ENCODE measurements at places on chromosomes 6 and 20.

- peak; percentile 21 for DNase-seq
These were observed 27.7 kb upstream of the LAMA4 start for GRCh38 chr6:112281821-112282615.

GRCh38 chr6:148446681-148447080 lies 104.0 kb downstream of the SASH1 start:
- DNase-seq, result no peak

DNA sequence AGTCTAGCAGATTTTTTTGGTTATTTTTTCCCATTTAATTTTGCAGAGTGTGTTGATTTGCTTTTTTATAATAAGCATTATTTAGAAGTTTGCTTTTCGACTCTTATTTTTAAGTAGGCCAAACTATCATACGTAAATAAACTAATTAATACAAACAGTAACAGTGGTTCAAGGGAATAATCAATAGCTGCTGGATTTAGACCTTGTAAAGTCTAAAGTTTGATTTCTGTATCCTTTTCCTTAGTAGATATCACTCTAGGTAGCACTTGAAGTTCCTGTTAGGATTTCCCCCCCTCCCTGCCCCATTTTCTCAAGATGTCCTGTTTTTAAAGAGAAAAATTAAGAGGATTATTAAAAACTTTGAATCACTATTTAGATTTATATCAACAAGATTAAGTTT lies 136.1 kb downstream of the B3GAT2 start:
- no peak for DNase-seq

GRCh38 chr6:108673153-108673552 lies 112.4 kb downstream of the FOXO3 start:
- no peak for DNase-seq

DNA sequence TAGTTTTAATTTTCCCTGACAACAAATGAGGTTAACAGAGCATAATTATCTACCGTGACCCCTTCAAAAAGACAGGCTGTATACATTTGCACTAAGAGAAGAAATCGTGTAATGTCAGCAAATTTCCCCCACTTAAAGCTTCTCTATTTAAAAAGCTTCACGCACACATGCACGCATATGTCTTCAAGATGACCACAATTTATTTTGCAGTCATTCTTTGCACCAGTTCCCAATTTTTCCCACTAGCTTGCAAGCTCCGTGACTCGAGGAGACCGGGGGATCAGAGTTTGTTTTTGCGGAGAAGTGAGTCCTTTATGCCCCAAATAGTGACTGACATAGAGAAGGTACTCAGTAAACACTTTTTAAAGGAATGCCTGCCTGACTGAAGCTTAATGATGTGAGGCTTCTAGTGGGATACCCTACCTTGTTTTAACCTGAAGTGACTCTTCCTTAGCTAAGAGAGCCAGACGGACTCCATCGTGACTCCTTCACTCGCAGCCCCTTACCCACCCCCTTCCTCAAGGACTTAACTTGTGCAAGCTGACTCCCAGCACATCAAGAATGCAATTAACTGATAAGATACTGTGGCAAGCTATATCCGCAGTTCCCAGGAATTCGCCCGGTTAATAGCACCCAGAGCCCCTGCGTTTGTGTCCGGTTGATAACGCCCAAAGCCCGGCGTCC lies 9.3 kb upstream of the NQO2 start:
- DNase-seq, result no peak

DNA sequence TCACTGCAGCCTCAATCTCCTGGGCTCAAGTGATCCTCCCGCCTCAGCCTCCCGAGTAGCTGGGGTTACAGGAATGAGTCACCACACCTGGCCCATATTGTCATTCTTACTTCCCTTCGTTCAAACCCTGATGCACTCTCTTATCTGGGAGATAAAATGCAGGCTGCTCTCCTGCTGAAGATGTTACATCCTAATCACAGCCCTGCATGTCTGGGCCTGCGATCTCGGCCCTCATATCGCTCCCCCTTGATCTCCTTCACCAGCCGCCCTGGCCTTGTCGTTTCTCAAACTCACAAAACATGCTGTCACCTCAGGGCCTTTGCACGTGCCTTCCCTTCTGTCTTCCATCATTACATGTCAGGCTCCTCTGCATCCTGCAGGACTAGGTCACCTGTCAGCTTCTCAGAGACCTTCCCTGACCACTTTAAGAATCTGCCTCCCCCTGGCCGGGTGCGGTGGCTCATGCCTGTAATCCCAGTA lies 8.8 kb upstream of the C20orf203 start:
- no peak for DNase-seq

DNA sequence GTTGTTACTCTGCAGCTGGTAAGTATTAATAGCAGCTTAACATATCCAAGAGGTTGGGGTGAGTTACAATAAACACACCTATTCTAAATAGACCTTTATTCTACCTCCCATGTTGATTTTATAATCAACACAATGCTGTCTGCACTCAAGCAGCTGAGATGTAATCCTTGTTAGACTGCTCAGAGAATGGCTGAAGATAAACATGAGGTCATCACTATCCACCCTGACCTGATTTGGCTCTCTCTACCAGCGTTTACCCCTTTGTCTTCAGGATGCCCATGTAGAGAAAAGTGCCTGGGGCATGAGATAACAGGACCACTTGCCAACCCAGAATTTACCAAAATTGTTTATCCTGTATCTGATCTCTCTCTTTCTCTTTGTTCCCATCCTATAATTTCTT lies 220.7 kb upstream of the DEFB112 start:
- DNase-seq, result no peak

DNA sequence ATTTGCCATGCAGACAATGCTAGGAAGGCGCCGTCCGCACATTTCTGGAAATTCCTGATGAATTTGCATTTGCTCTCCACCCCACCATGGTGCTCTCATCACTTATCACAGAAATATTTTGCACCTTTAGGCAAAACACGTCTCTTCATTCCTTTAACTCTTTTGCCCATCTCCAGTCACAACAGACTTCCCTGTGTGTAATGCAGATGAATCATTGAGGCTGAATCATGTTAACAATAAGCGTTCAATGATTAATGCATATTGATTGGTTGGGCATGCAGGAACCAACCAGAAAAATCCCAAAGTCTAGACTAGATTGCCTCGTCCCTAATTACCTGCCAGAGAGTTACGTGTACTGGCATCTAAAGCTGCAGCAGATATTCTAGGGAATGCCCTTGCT lies 80.0 kb upstream of the ATXN1 start:
- no peak for DNase-seq

GRCh38 chr6:38366234-38366633 lies 273.5 kb downstream of the BTBD9 start:
- DNase-seq, result no peak

DNA sequence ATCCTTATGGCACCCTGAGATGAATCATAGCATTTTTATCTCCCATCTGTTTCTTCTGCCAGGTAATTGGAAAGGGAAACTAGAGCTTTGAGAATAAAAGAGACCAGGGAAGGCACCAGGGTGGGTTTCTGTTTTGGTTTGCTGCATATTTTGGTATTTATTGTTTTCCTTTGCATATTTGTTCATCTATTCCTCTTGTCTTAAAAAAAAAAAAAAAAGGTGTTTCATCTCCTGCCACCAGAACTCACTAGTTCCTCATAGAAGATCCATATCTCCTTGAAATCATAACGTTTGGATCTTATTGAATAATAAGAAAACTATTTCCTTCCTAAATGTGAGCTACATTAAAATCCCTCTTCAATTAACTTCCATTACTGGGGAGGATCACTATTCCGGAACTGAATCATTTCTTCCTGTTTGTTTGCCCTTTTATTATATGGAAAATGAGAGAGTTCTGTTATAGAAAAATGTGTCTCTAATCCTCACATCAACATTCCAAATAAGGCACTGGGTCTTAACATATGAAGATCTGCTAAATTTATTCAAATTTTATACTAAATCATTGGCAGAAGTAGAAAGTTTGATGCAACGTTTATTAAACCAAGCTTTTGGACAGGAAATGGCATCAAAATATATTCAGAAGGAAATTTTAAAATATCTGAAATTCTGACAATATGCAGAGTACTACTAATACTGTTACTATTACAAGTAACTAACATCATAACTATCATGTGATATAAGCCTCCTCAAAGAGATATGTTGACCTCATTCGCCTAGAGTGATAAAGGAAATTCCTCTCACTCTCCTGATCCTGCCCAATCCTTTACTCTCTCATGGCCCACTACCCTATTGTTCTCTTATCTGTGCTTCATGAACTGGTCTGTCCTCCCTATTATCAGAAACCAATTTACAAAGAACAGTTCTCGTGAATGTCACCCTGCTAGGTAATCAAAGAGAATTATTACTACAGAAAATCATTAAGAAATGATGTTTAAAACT lies 229.4 kb upstream of the RSPO3 start:
- no peak for DNase-seq

DNA sequence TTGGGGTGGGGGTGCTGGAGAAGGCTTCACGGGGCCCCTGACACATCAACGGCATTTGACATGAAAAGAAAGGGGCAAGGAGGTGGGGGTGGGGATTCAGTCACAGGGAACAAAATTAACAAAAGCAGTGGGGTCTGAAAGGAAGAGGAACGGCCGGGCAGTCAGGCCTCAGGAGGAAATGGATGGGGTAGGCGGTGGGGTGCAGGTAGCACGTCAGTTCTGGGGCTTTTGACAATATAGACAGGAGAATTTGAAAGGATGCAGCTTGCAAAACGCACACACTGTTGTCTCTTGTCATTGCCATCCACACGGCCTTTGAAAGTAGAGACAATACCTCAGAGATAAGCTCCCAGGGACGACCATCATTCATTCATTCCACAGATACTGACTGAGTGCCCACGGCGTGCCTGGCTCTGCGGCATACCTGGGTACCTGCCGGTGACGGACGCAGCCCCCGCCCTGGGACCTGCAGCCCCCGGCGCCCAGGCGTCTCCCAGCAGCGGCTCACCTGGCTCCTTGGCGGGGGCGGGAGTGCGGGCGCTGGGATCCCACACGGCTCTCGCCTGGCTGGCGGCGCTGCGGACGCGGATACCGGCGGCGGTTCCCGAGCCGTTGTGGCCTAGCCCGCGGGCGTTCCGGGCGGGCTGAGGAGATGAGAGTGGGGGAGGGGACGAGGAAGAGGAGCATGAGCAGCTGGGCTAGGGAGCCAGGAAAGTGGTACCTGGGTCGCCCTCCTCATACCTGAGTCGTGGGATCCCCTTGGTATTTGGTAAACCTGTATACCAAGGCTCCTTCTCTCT lies at the start of gene SLC26A8:
Gene SLC26A8, minus strand, starts transcription at position 646 of the 800 bp plus-strand sequence. CDS start 4,934 bp downstream, outside the sequence.
- no peak for DNase-seq

DNA sequence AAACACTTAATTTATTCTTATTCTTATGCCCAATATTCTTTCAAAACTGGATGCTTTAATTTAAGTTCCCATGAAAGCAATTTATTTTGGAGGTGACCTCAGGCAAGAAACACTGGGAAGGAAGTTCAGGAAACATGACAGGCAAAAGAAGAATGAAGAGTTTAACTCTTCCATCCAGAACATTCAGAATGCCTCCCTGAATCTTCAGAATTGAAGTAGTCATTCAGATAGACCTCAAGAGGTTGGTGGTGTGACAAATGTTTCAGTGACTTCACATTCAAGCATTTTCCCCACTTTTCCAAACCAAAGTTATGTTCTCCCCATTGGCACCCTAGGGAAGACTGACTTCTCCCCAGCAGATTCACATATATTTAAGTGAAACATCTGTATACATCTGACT lies 110.5 kb downstream of the HAO1 start:
- no peak for DNase-seq

- no peak for DNase-seq
These were observed 95.1 kb upstream of the PTPN1 start for GRCh38 chr20:50415021-50415515.

DNA sequence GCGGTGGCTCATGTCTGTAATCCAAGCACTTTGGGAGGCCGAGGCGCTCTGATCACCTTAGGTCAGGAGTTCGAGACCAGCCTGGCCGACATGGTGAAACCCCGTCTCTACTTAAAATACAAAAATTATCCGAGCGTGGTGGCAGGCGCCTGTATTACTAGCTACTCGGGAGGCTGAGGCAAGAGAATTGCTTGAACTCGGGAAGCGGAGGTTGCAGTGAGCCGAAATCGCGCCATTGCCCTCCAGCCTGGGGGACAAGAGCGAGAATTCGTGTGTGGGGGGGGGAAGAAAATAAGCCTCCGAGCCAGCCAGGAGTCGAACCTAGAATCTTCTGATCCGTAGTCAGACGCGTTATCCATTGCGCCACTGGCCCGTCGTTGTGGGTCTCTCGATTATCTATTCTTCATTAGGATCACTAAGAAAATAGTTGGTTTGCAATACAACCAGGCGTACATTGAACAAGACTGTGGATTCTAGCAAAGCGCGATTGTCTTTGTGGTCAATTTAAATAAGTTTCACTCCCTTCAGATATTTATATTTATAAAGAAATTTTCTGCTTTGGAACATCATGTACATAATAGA lies 33.9 kb upstream of the PRSS16 start:
- no peak for DNase-seq

DNA sequence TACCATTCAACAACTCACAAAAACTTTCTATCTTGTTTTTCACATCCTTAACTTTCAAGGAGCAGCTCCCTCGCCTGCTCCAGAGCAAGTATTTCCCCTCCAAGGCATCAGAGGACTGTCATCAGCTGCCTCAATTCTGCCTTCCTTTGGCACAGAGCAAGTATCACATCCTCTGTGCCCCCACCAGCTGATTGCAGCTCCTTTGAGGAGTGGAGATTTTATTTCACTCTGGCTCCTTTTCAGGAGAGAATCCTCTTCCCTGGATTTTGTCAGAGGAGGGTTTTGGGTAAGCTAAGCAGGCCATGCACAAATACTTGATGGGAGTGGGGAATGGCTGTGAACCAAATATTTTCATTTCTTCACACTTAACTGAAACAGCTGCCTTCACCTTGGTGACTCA lies 610.5 kb upstream of the FLRT3 start:
- DNase-seq, result no peak

DNA sequence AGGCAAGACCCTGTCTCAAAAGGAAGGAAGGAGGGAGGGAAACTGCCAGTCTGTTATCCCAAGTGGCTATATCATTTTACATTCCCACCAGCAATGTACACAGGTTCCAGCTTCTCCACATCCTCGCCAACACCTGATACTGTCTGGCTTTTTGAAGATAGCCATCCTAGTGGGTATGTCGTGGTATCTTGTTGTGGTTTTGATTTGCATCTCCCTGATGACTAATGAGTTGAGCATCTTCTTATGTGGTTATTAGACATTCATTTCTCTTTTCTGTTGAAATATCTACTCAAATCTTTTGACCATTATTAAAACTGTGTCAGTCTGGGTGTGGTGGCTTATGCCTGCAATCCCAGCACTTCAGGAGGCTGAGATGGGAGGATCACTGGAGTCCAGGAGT lies 47.9 kb upstream of the ARID1B start:
- DNase-seq, result no peak

GRCh38 chr6:108996208-108996607 lies 98.4 kb downstream of the SESN1 start:
- DNase-seq, result no peak

DNA sequence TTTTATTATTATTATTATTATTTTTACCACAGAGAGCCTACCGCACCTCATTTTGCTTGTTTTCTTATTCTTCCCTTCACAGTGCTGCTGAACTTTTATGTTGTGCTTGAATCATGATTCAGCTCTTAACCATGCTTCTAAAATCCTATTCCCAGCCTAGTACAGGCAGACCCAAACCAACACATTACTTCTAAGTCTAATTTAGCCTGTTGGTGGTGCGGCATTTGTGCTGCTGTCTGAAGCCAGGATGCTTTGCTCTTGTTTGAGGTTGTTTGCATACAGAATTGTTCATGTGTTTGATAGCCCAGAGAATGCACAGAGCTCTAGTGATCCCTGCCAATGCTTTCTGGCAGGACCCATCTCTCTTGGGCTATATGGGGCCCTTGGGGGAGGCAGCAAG lies 213.5 kb upstream of the KCNG1 start:
- DNase-seq, result no peak

- no peak for DNase-seq
These were observed 10.1 kb downstream of the HMGCLL1 start for GRCh38 chr6:55568808-55569439.
